Regular cardiac myocyte (primary cell): ENCODE measurements at places on chromosomes 1 and 21. TPM values are rescaled to one million over a fixed set of nuclear protein-coding genes. Genes with fewer than 3 reads are reported as not detected.

The CD34 gene
- 0.38 and 0.56 TPM in 2 replicates for total RNA-seq

The RAP1GAP gene
- under 0.01 and 0.56 TPM in 2 replicates for total RNA-seq

The DEPDC1 gene
- total RNA-seq: 4.2 and 64.8 TPM in 2 replicates

The KMO gene
- total RNA-seq: 0.56 and 0.96 TPM in 2 replicates
